ENCODE measurements at places on chromosomes 11 and 22.
A peak's percentile ranks its signal among the peaks of the same experiment; 100 is the strongest.

DNA sequence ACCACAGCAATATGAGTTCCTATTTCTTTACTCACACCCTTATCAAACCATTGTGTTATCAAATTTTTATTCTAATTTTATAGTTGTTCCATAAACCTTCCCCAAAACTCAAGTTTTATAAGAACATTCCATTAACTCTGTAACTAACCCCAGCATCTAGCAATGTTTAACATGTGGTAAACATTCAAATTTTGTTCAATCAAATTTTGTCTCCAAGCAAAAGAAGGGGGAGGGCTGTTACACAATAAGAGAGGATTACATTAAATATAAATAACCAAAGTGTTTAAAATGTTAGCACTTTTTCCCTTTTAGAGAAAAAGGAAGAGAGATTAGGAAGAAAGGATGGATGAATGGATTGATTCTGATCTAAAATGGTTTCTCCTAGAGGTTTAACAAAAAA, 20.5 kb downstream of the RBFOX2 start:
- no peak for DNase-seq

DNA sequence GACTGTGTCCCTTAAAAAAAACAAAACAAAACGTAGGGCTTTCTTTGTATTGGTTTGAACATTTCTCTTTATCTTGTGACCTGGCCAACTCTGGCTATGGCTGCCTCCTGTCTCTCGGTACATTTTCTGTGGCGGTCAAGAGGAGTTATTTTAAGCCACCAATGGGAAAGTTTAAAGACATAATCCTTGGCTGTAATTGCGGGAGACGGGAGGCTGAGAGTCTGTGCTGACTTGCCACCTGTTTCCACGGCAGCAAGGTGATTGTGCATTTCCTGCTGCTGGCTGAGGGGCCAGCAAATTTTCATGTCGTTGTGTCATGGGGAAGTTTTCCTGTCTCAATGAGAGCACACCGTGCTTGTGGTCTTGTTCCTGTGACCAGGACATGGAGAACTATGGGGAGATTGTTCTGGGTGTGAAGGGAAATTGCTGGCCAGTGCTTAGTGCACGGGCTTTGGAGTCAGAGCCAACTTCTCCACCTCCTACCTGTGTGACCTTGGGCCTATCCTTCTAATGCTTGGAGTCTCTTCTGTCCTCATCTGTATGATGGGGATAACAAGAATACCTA, 11.0 kb downstream of the PTPRJ start:
- peak; percentile 32 for DNase-seq

DNA sequence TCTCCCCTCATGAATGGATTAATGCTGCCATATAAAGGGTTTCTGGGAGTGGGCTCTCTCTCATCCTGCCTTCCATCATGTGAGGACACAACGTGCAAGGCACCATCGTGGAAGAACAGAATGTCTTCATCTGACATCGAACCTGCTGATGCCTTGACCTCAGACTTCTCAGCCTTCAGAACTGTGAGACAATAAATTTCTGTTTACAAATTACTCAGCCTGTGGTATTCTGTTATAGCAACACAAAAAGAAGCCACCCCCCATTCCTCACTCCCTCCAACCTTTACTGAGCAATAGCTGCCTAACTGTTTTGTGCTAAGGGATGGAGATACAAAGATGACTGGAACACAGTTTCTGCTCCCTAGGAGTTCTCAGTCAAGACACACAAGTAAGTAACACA, 106.1 kb upstream of the PLET1 start:
- no peak for DNase-seq

- DNase-seq, result no peak
Measured at GRCh38 chr22:33699176-33699575, 221.1 kb downstream of the LARGE1 start.

DNA sequence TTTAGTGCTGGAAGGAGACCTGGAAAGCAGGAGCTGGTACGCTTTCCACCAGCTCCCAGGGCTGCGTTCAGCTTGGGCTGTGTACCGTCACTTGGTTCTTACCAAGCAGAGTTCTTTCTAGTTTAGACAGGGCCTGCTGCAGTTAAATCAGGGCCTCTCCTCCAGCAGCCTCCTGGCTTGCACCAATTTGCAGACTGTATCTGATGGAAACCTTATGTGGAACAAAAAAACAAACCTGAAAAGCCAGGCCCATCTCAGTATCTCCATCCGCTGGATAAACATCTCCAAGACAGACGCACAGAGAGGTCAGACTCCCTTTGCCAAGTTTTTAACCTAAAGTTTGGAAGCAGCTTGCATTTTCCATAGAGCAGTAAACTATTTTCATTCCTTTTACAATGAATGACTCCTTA, 288.6 kb upstream of the SORL1-AS1 start:
- no peak for DNase-seq

DNA sequence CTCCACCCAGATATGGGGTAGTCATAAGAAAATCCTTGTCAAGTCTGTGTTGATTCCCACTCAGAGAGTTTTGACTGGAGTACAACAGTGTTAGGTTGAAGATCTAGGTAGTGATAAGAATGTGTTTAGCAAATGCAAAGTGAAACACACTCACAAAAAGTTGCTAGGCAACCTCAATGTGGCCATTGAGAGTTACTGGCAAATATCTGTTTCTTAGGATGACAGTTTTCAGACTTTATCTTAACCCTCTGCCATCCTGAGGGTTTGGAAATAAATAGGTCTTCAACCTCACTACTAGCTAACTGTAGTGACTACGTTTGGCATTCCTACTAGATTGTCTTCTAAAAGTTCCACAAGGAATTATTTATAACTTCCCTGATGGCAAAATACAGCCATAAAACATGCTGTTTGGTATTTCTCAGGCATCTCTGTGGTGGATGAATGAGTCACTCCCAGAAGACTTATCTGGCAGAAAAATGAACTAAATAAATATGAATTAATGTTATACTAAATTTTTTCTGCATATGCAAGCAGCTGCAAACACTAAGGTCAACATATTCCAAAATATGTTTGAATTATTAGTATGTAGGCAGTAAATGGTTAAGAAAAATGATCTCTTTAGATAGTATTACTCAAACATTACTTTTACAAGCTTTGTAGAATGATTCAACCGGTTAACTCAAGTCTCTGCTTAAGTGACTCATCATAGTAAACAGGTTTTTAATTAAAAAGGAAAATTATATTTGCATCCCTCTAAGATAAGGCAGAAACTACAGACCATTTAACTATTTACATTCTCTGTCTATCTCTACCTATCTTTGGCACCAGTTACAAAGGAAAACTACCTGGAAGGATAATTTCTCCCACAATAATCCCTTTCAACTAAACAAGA, 17.1 kb upstream of the SYTL2 start:
- peak; percentile 69 for DNase-seq

- DNase-seq, result no peak
Measured at GRCh38 chr11:90908074-90908473, 685.2 kb upstream of the CHORDC1 start.

DNA sequence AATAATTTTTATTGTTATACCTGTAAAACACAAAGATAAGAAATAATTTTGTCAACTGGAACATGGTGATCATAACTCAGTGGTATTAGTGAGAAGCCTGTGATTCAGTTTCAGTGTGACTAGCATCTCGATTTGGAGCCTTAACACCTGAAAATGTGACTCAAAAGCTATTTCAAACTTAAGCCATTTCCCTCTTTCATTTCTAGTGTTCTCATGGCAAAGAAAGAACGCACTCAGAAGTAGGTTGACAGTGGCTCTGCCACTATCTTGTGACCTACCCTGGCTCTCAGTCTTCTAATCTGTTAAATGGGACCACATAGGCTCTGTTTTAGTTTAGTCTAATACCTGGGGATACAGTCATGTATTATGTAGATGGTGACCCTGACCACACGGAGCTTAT, 62.7 kb downstream of the ISX start:
- DNase-seq, result no peak

DNA sequence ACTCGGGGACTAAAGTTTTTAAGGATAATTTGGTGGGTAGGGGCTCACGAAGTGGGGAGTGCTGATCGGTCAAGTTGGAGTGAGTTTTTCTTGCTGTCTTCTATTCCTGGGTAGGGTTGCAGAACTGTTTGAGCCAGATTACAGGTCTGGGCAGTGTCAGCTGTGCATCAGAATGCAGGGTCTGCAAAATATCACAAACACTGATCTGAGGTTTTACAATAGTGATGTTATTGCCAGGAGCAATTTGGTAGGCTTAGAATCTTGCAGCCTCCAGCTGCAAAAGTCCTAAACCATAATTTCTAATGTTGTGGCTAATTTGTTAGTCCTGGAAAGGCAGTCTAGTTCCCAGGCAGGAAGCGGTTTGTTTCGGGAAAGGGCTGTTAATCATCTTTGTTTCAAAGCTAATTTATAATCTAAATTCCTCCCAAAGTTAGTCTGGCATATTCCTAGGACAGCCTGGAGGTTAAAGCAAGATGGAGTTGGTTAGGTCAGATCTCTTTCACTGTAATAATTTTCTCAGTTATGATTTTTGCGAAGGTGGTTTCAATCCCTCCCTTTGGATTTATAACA, 39.7 kb upstream of the CALCA start:
- DNase-seq, result no peak

GRCh38 chr22:49325531-49326395, 501.9 kb downstream of the BRD1 start:
- DNase-seq, result no peak

DNA sequence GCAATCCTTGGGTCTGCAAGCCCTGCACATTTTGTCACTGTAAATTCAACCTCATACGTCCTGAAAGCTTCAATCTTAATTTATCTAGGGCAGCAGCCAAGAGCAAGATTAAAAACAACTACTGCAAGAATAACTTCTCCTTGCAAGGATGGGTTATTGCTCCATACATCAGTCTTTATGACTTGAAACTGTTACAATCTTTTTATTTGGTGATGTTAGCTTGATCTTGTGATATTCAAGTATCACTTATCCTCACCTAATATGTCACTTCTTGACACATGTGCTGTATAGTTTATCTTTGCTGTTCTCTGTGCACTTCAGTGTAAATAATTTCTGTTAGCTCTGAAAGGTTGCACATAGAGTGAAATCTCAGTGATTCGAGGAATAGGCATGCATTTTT, 14.7 kb upstream of the APLP2 start:
- no peak for DNase-seq

All from CD4-positive, alpha-beta T cell treated with Interleukin-12 subunit alpha and Interleukin-12 subunit beta, for 1 hour (primary cell).